ENCODE measurements at places on chromosomes 2 and 18.

GRCh38 chr2:218387369-218388194, 5.5 kb downstream of the SLC11A1 start:
- DNase-seq, result no peak

- DNase-seq, result no peak
Observed at GRCh38 chr2:150332383-150332782, 155.1 kb downstream of the RND3 start.

DNA sequence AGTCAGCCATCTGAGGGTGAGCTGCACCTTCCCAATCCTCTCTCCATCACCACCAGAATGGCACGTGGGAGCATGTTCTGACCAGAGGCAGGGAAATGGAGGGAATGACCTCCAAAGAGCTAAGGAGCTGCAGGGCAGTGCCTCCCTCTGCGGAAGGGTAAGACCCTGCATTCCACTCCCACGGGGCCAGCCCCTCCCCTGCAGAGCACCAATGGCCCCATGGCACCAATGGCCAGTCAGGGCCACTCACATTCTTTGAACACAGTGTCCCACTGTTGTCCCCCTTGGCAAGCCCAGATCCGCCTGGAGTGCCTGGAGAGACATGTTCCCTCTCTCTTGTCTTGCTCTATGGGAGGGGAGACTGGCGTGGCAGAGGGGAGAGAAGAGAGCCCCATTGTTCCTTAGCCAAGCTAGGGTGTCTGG, 164.4 kb downstream of the TNS1 start:
- DNase-seq, result no peak

GRCh38 chr2:14180333-14180732, 452.2 kb upstream of the LRATD1 start:
- DNase-seq, result no peak

DNA sequence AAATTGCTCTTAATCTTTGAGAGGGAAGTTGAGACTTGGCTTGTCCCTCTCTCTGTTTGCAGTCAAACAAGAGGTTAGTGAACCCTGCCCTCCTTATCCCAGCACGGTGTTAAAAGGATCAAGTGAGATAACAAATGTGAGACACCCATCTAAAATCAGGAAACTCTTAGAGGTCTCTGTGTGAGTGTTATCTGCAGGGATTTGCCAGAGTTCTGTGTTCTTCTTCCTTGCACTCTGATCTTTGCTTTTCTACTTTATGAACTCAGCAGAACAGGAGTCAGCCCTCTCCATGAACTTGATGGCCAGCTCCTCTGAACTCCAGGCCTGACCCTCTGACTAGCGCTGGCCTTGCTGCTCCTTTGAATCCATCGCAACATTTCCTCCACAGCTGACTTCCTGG, 123.8 kb downstream of the NCKAP5 start:
- DNase-seq, result no peak

DNA sequence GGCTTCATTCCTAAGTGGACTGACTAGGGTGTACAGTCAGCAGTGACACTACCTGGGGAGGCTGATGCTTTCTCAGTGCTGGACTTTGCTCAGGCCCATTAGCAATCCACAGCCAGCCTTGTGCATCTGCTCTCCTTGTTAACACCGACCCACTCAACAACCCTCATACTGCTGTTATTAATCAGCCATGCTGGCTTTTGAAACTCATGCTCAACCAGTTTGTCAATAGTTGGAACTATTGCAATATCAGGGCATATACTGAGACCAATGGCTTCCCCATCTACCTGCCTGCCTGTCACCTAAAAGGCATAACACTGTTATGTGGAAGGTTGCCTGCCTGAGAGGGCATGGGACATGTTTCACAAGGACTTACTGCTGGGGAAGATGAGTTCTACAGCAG, 39.4 kb downstream of the GAD1 start:
- DNase-seq, result no peak

- DNase-seq, result no peak
Observed at GRCh38 chr2:24720310-24720709, 72.9 kb downstream of the PTRHD1 start.

GRCh38 chr2:16284941-16285625, 344.7 kb downstream of the MYCN start:
- no peak for DNase-seq

All from myocyte (in vitro differentiated cells).